ENCODE measurements at places on chromosomes 7 and 10.
A peak's percentile ranks its signal among the peaks of the same experiment; 100 is the strongest.

GRCh38 chr7:142445019-142445686, 187.3 kb upstream of the PRSS58 start:
- no peak for DNase-seq
- H3K4me3 ChIP-seq: no peak overlapping the region
- no peaks in the 10 kb centered on the region for H3K27me3 ChIP-seq
- H3K4me1 ChIP-seq: peaks cover 16% of the 10 kb centered on the region
- H3K36me3 ChIP-seq: no peaks in the 10 kb centered on the region

DNA sequence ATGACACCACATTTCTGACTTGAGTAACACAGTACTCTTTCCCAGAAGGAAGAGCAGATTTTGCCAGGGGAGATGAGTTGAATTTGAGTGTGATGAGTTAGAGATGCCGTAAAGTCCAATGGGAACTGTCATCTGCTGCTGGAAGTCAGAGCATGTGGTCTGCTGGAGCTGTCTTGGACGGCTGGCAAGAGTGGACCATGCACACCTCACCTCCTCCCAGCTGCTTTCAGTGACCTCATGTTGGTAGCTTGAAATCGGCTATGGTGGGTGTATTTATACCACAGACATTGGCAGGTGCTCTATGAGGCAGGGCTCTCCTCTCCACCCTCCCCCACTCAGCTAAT, 82.3 kb downstream of the COL13A1 start:
- H3K36me3 ChIP-seq: no peaks in the 10 kb centered on the region
- no peak for DNase-seq
- H3K4me3 ChIP-seq: no peak overlapping the region
- H3K27me3 ChIP-seq: no peaks in the 10 kb centered on the region
- peaks cover 4% of the 10 kb centered on the region for H3K4me1 ChIP-seq
- no peak overlapping the region for H3K27ac ChIP-seq

- DNase-seq: peak; percentile 38
- peak overlapping the region; percentile 98 for H3K27ac ChIP-seq
- H3K36me3 ChIP-seq: no peaks in the 10 kb centered on the region
- H3K4me3 ChIP-seq: no peak overlapping the region
- H3K27me3 ChIP-seq: no peaks in the 10 kb centered on the region
- peaks cover 28% of the 10 kb centered on the region for H3K4me1 ChIP-seq
Observed at GRCh38 chr10:26488344-26488743, 50.2 kb downstream of the APBB1IP start.

GRCh38 chr7:156842317-156842716, 50.7 kb downstream of the LMBR1 start:
- no peaks in the 10 kb centered on the region for H3K4me1 ChIP-seq
- no peaks in the 10 kb centered on the region for H3K27me3 ChIP-seq
- no peak for DNase-seq

- no peak overlapping the region for H3K27ac ChIP-seq
- H3K27me3 ChIP-seq: no peaks in the 10 kb centered on the region
- no peak for DNase-seq
- H3K36me3 ChIP-seq: no peaks in the 10 kb centered on the region
- H3K4me3 ChIP-seq: no peak overlapping the region
Observed at GRCh38 chr10:6005856-6006395, 28.6 kb upstream of the IL15RA start.

DNA sequence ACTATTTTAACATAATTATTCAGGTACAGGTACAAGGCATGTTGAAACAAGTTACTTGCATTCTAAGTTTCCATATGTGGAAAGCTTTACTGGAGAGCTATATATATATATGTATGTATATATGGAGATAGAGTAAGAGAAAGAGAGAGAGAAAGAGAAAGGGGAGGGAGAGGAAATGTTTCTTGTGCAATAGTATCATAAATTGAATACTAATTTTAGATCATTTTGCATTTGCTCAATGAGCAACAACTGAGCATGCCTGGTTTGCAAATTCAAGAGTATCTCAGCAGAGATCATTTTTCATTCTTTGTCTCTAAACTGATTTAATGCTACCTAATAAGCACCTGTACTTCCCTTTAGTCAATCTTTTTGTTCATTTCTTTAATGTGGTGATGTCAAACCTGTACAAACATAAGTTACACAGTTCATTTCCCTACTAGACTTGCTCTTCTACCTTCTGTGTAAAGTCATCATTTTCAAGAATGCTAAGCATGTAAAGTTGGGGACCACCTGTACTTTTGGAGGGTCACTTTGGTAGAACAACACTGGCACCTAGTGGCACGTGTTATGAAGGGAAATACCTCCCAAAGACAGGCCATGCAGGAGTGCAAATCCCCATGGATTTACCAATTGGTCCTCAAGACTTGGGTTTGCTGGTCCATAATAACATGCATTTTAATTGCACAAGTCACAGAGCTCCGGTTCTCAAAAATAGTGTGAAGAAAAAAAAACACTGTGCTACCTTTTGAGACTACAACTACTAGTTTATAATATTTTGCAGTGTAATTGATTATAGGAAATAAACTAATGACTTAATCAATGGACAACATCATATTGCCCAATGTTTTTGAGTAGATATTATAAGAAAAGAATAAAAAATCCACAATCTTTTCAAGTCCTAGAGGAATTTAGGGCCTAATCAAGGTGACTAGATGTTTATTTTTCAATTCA, 431.2 kb upstream of the IGFBP3 start:
- no peak overlapping the region for H3K27ac ChIP-seq
- H3K27me3 ChIP-seq: no peaks in the 10 kb centered on the region
- no peak overlapping the region for H3K4me3 ChIP-seq
- no peaks in the 10 kb centered on the region for H3K36me3 ChIP-seq

GRCh38 chr10:69409968-69410367, 6.8 kb downstream of the TACR2 start:
- no peak overlapping the region for H3K4me3 ChIP-seq
- H3K4me1 ChIP-seq: peaks cover under 1% of the 10 kb centered on the region
- no peaks in the 10 kb centered on the region for H3K36me3 ChIP-seq
- no peak for DNase-seq

- no peaks in the 10 kb centered on the region for H3K36me3 ChIP-seq
- H3K27ac ChIP-seq: no peak overlapping the region
- DNase-seq: no peak
- no peak overlapping the region for H3K4me3 ChIP-seq
- no peaks in the 10 kb centered on the region for H3K27me3 ChIP-seq
Observed at GRCh38 chr7:106480616-106481031, 180.3 kb downstream of the CCDC71L start.

GRCh38 chr7:144738708-144739314, 97.0 kb downstream of the TPK1 start:
- no peak overlapping the region for H3K27ac ChIP-seq
- no peak overlapping the region for H3K4me3 ChIP-seq
- no peaks in the 10 kb centered on the region for H3K4me1 ChIP-seq
- DNase-seq: peak; percentile 8
- H3K36me3 ChIP-seq: no peaks in the 10 kb centered on the region
- H3K27me3 ChIP-seq: no peaks in the 10 kb centered on the region
